Stimulated activated CD4-positive, alpha-beta T cell treated with anti-CD3 and anti-CD28 coated beads, TNF-alpha, amount 100 ng/mL, for 24 hours (primary cell): ENCODE measurements at places on chromosomes 1 and 21.

DNA sequence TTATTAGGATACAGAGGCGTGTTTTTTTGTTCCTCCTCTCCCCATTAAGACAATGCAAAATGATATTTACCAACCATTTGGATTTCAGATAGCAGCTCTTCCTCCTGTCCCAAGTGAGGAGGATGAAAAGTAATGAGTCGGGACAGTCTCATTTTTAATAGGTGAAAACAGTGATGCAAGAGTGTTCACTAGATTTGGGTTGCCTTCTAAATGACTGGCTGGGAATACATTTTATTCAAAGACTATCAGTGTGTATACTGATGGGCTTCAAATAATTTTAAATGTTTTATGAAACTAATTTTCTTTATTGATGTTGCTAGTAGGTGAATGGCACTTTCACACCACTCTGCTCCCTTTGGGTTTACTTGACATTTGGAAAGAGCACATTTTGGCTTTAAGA is 2.1 kb downstream of the RCOR3 start:
- no peak for DNase-seq

- no peak for DNase-seq
These were observed 61.9 kb upstream of the ZNF281 start for GRCh38 chr1:200471739-200472138.

- DNase-seq, result no peak
These were observed 463.1 kb downstream of the USP25 start for GRCh38 chr21:16192902-16193301.

- DNase-seq, result no peak
These were observed 1.3 kb upstream of the TOMM20 start for GRCh38 chr1:235129774-235130570.
